T-helper 9 cell (primary cell): ENCODE measurements at places on chromosomes 5 and 9.

- no peak for DNase-seq
Observed at GRCh38 chr9:125632321-125633115, 74.5 kb downstream of the MAPKAP1 start.

DNA sequence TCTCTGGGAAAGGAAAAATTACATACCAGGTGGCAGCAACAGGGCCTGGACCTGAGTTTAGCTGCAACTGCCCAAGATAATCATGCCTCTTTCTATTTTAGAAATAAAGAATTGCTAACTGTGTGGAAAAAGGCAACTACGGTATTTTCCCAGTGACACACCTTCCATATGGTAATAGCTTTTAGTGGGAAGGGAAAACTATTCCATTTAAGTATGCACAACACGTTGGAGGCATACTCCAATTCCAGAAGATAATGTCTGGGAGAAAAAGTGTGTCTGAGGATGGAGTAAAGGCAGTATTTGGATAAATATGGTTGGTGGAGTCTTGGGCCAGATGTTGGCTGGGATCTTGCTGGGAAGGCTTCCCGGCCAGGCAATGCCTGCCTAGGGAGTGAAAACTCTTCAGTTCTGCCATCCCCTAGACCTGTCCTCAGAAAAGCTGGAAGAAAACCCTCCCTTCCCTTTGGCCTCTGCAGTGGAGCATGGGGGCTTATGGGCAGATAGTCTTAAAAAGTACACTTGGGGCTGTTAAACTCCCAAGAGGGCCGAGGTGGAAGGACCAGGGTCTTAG lies 40.6 kb downstream of the SH3PXD2B start:
- DNase-seq: no peak

- no peak for DNase-seq
Observed at GRCh38 chr9:114364134-114365041, 23.4 kb downstream of the AKNA start.

DNA sequence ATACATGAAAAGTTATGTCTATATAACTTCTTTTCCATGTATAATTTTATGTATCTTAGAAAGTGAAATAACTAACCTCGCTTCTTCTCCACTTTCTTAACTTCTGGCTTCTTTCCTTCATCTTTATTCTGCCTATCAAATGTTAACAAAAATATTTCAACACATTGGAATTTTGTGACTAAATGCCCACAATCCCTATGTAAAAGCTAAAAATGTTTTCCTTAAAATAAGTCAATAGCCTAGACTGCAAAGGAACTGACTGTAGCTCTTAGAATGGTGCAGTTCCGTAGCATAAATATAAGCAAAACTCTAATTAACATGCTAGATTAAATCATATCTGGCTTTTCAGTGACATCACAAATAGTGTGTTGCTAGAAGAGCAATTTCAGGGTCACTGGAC lies 40.9 kb downstream of the PSIP1 start:
- no peak for DNase-seq

- DNase-seq: no peak
Observed at GRCh38 chr5:89203611-89204010, 320.6 kb upstream of the MEF2C start.
